ENCODE measurements at places on chromosomes 1 and 21.

- no peak for DNase-seq
These were observed 108.0 kb downstream of the TNNI3K start for GRCh38 chr1:74343216-74343615.

GRCh38 chr1:53218201-53218600 lies 2.2 kb downstream of the CZIB start:
- DNase-seq, result no peak

DNA sequence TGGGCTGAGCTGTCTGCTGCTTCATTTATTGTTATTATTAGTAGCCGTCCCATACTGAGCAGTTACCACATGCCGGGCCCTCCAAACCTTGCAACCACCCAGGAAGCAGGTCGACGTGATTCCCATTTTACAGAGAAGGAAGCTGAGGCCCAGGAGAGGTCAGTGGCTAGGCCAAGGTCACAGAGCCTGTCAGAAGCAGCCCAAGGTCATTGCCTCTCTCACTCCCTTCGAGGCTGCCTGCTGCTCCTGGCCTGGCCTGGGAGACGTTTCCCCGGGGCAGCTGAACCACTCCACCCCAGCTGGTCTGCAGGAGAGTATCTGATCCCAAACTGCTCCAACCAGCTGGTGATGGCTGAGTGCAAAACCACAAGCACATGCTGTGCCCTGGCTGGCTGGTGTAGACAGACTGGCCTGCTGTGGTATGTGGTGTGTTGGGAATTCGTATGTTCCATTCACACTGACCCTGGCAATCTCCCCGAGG lies 6.5 kb downstream of the PADI4 start:
- DNase-seq, result no peak

GRCh38 chr1:11559591-11559970 lies 80.6 kb downstream of the DISP3 start:
- DNase-seq, result no peak

DNA sequence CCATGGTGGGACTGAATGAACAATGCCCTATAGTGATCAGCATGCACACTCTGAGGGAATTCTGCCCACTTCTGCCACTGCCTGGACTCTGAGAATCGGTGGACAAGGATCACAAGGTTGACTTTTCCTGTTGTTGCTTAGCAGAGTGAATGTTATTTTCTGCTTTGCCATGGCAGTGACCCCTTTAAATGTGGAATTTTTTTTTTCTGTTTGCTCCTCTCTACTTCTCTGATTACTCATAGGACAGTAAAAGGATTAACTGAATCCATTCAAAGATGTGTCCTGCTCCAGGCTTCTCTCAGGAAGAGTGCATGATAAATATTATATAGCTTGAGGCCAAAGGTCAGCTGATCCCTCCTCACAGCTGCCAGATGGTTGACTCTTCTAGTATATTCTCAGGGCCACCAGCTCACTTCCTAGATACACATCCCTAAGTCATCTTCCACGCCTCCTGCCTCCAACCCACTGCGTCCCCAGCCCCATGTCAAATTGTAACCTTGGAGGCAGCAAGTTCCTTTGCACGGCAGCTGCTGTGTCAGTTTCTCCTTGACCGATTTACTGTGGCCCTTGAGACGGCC lies 74.0 kb upstream of the RALGPS2 start:
- no peak for DNase-seq

DNA sequence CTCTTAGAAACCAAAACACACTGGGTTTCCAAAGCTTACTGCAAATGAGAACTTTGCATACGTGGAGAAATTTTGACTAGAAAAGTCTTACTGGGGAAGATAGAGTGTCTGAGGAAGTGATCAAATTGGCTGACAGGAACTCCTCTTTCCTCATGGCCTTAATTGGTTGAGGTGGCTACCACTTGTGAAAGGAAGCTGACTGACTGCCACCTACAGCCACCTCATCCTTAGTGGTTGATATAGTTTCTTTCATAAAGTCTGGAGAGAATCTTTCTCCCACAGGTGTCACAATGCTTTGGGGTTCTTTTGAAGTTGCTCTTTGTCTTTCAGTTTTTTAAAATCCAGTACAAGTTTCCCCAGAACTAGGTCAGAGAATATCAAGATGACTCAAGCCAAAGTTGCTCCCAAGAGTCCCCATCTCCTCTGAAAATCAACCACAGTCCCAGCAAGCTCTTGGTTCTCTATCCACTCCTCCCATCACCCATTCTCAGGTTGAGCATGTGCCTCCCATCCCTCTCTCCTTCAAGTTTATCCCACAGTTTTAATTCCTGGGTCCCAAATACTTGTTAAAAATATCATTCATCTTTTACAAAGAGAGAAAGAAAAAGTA lies 43.3 kb downstream of the GPR88 start:
- peak; percentile 11 for DNase-seq
